ENCODE measurements at places on chromosomes 13 and 19.

DNA sequence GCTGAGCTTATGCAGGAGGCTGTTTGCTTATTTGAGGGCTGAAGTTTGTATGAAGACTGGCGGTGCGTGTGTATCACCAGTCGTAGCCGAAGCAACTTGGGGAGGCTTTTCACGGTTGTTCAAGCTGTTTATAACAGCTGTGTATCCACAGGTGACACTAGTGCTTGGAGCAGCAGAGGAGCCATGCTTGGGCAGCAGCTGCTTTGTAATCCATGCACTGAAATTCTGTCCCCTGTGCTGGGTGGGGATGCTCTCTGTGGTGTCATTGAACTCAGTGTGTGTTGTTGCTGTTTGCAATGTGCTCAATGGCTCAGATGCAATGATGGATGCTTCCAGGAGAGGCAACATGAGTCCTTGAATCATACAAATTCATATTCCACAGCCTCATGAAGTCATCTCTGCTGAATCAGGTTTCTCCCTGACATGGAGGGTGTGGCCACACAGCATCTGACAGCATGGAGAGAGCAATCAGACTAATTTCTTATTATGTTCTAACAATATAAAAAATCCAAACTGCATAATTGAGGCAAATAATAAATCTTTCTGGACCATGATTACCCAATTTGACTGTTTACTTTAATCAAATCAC is 18.8 kb upstream of the GTF3A start:
- DNase-seq: no peak

DNA sequence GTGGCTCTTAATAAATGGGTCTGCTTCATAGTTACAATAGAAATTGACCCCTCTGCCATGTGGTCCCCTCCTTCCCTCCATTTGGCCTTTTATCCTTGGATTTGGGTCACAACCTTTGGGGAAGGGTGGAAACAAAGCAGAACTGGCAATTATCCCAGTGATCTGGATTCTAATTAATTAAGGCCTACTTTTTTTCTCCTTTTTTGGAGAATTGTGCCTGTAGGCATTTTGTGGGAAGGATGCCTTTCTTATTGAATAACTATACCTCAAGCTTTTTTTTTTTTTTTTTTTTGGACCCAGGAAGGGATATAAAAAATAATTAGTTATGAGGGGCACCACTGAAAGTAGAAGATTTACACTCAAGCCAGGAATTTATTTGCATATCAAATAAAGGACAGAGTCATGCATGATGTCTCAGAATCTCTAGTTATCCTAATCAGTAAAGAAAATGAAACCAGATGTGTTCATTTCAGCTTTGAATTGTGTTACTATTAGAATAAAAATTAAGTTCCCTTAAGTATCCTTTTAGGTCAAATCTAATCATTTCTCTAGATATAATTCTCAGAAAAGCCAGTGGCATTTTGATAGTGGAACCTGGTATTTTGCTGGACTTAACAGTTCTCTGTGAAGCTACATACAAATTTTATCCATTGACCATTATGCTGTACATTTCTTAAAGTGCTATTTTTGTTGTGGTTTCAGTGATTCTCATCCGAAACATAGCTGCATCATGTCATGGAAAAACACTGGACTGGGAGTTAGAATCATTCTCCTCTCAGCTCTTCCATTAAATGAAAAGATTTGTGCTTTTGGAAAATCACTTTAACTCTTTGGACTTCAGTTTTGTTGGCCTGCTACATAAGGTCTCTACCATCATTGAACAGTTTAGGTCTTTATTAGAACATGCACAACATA is 129.3 kb downstream of the KCNRG start:
- DNase-seq: no peak

GRCh38 chr13:95226932-95227695 is 74.1 kb downstream of the ABCC4 start:
- DNase-seq: no peak

- DNase-seq: no peak
Observed at GRCh38 chr19:22526661-22527272, 104.6 kb upstream of the ZNF98 start.

- peak; percentile 68 for DNase-seq
Observed at GRCh38 chr19:2529473-2529918, 53.6 kb downstream of the GADD45B start.

- no peak for DNase-seq
Observed at GRCh38 chr19:36152352-36153091, at the start of gene COX7A1. Gene COX7A1, minus strand, starts transcription at chr19:36152447. Its CDS starts 40 bp downstream, at chr19:36152407.

Measured in NCI-H2107 (cell line).